ENCODE measurements at places on chromosomes 1 and 21.

DNA sequence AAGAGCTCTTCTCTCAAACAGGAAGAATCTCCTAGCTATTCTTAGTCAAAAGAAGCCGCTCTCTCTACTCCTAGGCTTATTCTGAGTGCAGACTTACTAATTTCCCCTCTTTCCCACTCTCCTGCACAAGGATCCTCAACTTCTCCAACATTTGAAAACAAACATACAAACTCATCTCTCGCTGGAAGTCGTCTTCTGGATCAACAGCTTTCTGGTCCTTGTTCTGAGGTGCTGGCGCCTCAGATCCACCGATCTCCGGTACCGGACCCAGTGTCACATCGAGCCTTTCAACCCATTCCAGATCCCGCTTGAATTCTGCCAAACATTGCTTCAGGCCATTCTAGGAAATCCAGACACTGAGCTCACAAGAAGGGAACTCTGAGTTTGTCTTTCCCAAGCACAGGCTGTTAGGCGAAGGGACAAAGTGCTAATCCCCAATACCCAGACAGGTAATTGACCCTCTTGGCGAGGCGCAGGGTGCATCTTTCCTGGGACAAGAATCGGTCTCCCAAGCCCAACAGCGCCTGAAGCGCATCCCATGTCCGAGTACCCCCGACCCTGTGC lies 696 bp downstream of the EBNA1BP2 start:
- DNase-seq = no peak

DNA sequence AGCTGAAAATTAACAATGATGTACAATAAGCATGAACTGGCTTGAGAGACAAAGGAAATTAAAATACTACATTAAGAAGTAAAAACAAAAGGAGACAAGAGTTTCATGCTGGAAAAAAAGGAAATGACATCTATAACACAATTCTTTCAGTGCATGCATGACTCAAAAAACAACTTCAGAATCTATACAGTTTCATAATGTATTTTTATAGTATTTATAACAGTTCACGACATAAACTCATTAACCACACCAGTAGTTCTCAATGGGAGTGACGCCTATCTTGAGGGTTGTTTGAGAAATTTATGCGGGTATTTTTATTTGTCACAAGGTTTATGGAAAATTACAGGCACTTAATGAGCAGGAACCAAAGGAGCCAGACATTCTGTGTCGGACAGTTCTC lies 168.5 kb downstream of the SMYD3 start:
- DNase-seq = no peak

GRCh38 chr1:173295995-173296394 lies 88.9 kb upstream of the TNFSF4 start:
- no peak for DNase-seq

GRCh38 chr21:29523646-29524045 lies 224.9 kb downstream of the BACH1 start:
- no peak for DNase-seq

GRCh38 chr1:110091381-110091780 lies 20.9 kb upstream of the UBL4B start:
- no peak for DNase-seq

Data from left kidney (tissue), 8 donors.